MV-4-11 (cell line): ENCODE measurements at places on chromosomes 12 and 14.

GRCh38 chr12:87303396-87304012 lies 725.7 kb downstream of the C12orf50 start:
- no peak for DNase-seq

DNA sequence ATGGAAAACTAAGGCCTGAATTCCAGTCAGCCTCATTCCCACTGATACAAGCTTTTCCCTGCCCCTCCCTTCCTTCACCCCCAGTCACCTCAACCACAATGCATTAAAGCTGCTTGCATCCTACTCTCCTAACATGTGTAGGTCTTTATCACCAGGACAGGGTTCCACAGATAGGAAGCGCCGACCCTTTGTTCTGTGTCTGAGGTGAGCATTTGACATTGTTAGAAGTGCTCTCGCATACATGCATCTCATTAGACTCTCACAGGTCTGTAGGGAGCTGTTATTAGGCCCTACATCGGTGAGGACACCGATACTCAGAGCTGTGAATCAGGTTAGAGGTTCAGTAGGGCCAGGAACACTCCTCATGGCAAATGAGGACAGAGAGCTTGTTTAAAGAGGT lies 13.2 kb upstream of the EDDM3A start:
- DNase-seq = no peak

GRCh38 chr14:64465191-64465822 lies at the start of gene AKAP5:
Gene AKAP5 (plus strand): TSS chr14:64465499. CDS start chr14:64468395, 2,896 bp downstream.
- DNase-seq = no peak

- no peak for DNase-seq
Measured at GRCh38 chr12:65811968-65812700, 12.1 kb upstream of the HMGA2 start.

DNA sequence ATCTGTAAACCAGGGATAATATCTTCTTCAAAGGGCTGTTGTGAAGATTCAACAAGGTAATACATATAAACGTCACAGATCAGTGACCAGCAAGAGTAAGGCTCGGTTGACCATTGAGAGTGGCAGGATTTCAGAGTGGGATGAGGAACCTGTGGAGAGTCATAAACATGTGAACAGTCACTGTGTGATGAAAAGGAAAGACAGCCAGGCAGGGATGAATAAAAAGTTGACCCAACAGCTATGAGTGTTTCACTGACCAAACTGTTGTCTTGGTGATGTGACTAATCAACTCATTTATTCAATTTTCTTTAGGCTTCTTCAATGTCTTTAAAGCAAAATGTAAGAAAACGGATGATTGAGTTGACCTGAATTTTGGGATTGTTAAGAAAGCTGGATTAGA lies 8.6 kb upstream of the FRMD6 start:
- DNase-seq = no peak

- DNase-seq = no peak
Measured at GRCh38 chr14:96037891-96038557, 1.1 kb upstream of the C14orf132 start.

- DNase-seq = peak; percentile 87
Measured at GRCh38 chr12:116319898-116320621, 42.6 kb upstream of the MED13L start.

- peak; percentile 68 for DNase-seq
Measured at GRCh38 chr12:26853303-26854030, 20.5 kb upstream of the ITPR2 start.

GRCh38 chr12:106247674-106248311 lies at the start of gene CKAP4:
Gene CKAP4 (minus strand): TSS chr12:106248020. CDS start chr12:106247851, 169 bp downstream.
- DNase-seq = no peak

DNA sequence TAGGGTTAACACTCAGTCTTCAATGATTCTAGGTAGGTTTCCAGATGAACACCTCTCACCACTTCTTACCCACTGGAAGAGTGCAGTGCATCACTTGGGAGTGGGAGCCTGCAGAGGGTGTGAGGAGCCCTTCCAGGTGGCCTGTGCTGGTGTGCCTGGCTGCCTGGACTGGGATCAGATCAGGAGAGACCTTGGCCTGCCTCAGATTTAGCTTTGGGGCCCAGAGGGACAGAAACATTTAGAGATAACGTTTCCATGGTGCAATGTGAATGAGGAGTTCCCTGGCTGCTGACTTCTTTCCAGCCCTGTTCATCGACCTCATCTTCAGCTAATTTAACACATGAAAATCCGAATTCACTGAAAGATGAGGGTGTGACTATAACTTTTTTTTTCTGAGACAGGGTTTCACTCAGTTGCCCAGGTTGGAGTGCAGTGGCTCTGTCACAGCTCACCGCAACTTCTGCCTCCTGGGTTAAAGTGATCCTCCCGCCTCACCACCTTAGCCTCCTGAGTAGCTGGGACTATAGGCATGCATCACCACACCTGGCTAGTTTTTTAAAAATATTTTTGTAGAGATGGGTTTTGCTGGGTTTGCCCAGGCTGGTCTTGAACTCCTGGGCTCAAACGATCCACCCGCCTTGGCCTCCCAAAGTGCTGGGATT lies 53.6 kb downstream of the SUSD6 start:
- no peak for DNase-seq
